ENCODE measurements at places on chromosomes 7 and 10.

GRCh38 chr7:148327379-148327778 is 263.2 kb upstream of the C7orf33 start:
- DNase-seq, result peak; percentile 13

- no peak for DNase-seq
Measured at GRCh38 chr7:107027208-107027607, 17.3 kb upstream of the PRKAR2B start.

GRCh38 chr7:128863433-128863989 is 855 bp downstream of the ATP6V1F start:
- peak; percentile 77 for DNase-seq

- no peak for DNase-seq
Measured at GRCh38 chr10:102211615-102212299, 14.3 kb upstream of the ELOVL3 start.

GRCh38 chr7:91945476-91945875 is 4.8 kb downstream of the AKAP9 start:
- DNase-seq, result peak; percentile 62

DNA sequence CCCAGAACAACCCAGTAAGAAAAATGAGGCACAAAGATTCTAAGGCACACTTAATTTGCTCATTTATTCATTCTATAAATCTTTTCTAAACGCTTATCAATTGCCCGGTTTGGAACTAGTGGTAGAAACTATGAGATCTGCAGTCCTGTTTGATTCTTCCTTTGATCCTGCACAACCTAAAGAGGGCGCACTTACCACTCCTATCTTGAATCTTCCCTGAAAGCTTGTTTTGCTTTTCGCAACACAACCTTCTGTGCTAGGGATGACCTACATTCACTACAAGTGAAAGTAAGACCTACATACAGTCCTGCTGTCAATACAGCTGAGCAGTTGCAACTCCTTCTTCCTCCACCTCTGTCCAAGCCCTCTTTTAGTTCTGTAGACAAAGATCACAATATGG is 12.6 kb upstream of the ARL4A start:
- DNase-seq, result no peak

- peak; percentile 97 for DNase-seq
Measured at GRCh38 chr10:97543025-97543546, 29.5 kb upstream of the ANKRD2 start.

GRCh38 chr10:97744405-97745035 is 7.6 kb downstream of the ZFYVE27 start:
- no peak for DNase-seq

DNA sequence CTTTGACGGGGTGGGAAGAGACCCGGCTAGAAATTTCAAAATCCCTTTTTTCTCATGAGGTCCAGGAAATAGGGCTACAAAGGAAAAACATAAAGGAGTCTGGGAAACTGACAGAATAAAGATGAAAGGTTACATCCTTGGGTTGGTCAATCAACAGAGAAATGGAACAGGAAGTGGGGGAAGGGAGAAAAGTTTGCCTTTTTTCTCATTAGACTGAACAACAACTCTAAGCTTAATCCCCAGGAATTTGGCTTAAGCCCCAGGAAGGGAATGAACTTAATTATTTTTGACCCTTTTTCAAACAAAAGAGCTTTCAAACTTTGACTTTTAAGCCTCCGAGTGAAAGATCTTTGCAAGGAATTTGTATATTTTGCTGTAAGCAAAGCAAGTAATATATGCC is 32.7 kb downstream of the LGI1 start:
- DNase-seq, result no peak

GRCh38 chr7:93921186-93921585 is 349 bp upstream of the GNG11 start:
- DNase-seq, result no peak

- no peak for DNase-seq
Measured at GRCh38 chr10:34890939-34891338, 75.8 kb upstream of the PARD3 start.
